ENCODE measurements at places on chromosomes 3 and 15.

- DNase-seq = no peak
Observed at GRCh38 chr3:69058180-69058946, 6.2 kb upstream of the TMF1 start.

DNA sequence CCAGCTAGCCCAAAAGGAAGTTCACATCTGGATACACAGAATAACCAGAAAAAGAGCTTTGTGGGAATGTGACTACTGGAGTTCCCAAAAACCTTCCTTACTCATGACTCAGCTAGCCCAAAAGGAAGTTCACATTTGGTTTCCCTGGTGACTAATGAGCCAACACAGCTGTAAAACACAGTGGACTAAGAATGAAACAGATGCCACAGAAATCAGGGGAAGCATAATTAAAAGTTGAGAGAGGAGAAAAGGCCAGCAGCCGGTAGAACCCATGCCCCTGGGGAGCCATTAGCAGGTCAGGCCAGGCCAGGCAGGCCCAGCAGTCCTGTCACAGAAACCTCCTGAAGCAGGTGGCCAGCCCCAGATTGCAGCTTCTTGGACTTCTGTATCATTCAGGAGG lies 130.3 kb downstream of the GHSR start:
- no peak for DNase-seq

- no peak for DNase-seq
Observed at GRCh38 chr3:119812491-119813058, 30.7 kb downstream of the NR1I2 start.

DNA sequence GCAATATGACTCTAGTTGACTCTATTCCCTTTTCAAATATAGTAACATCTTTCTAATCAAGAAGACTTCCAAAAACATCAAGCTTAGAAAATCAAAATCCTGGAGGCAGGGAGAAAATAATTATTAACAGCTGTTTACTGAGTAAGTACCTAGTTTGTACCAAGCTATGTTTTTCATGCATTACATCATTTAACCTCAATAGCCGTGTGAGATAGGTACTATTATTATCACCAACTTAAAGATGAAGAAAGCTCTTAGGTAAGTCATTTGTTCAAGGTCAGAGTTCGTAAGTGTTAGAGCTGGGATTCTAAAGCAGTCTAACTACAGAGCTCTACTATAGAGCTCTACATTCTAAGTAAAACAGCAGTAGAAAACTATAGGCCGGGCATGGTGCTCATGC lies 41.6 kb downstream of the GSK3B start:
- DNase-seq = no peak

DNA sequence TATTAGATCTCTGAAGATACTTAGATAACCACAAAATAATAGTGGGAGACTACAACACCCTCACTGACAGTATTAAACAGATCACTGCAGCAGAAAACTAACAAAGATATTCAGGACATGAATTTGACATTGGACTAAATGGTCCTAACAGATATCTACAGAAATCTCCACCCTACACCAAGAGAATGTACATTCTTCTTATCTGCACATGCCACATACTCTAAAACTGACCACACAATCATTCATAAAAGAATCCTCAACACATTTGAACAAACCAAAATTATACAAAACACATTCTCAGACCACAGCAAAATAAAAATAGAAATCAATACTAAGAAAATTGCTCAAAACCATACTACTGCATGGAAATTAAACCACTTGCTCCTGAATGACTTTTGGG lies 116.3 kb downstream of the DTWD1 start:
- DNase-seq = no peak

- DNase-seq = no peak
Observed at GRCh38 chr15:96314518-96314917, 16.0 kb upstream of the NR2F2 start.

DNA sequence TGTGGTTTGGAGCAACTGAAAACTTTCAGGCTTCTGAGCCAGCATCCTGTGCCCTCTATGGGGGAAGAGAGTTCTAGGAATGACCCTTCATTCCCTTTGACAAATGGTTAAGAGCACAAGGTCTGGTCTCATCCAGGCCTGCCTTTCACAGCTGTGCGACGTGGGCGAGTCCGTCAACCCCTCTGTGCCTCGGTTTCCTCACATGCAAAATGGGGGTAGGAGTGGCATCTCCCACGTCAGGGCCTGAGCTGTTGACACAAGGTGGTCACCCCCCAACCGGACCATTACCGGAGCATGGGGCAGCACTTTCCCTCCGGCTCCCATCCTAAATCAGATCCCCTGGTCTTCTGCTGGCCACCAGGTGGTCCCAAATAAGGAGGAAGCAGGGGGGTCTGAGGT lies 70.4 kb downstream of the ATP2B2 start:
- DNase-seq = no peak

- DNase-seq = no peak
Observed at GRCh38 chr3:62919784-62920465, 44.7 kb upstream of the CADPS start.

DNA sequence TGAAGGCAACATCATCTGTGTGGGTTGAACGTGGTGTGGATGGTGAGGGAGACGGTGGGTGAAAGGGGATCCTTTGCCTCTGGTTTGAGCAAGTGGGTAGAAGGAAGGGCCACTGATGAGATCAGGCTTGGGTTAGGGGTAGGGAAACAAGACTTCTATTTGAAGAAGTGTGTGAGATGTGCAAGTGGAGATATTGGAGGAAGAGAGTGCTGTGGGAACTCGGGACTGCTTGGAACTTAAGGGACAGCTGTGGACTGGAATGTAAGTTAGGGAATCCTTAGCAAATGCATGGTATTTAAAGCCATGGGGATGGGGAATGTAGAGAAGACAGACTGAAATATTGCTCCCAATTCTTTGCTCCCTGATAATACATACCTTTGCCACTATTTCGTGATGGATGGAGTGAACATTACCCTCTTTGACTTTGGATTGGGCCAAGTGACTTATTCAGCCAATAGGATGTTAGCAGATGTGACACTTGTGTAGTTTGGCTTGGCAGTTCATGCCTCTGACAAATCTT lies 30.2 kb upstream of the AMOTL2 start:
- no peak for DNase-seq

GRCh38 chr3:4935347-4935746 lies 43.9 kb upstream of the BHLHE40 start:
- DNase-seq = no peak

GRCh38 chr3:30610702-30611368 lies 4.4 kb downstream of the TGFBR2 start:
- no peak for DNase-seq

DNA sequence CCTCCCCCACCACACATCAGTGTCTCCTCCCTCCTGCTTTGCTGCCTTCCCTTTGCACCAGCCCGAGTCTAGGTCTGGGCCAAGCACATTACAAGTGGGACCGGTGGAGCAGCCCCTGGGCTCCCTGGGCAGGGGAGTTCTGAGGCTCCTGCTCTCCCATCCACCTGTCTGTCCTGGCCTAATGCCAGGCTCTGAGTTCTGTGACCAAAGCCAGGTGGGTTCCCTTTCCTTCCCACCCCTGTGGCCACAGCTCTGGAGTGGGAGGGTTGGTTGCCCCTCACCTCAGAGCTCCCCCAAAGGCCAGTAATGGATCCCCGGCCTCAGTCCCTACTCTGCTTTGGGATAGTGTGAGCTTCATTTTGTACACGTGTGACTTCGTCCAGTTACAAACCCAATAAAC lies 2.3 kb upstream of the ABCF3 start:
- DNase-seq = no peak

DNA sequence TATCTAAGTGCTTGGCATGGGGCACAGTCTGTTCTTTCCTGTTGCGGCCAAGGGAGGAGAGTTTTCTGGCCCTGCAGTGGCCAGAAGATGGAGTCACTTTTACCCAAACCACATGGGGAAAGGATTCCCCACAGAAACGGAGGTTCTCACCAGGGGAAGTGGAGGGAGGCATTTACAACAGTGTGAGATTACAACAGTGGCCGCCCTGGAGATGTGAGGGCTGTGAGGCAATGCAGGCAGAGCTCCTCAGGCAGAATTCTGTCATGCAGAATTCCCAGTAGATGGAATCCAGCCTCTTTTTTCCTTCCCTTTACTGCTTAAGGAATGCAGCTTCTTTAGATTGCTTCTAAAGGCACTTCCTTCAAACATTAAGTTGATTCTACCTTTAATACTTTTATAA lies 83.1 kb downstream of the CACNA1D start:
- DNase-seq = no peak

- DNase-seq = no peak
Observed at GRCh38 chr3:177795859-177796258, 598.6 kb upstream of the TBL1XR1 start.

GRCh38 chr3:41026394-41027177 lies 172.7 kb upstream of the CTNNB1 start:
- DNase-seq = peak; percentile 35

- DNase-seq = no peak
Observed at GRCh38 chr15:62727501-62727900, 315.0 kb upstream of the TPM1 start.

DNA sequence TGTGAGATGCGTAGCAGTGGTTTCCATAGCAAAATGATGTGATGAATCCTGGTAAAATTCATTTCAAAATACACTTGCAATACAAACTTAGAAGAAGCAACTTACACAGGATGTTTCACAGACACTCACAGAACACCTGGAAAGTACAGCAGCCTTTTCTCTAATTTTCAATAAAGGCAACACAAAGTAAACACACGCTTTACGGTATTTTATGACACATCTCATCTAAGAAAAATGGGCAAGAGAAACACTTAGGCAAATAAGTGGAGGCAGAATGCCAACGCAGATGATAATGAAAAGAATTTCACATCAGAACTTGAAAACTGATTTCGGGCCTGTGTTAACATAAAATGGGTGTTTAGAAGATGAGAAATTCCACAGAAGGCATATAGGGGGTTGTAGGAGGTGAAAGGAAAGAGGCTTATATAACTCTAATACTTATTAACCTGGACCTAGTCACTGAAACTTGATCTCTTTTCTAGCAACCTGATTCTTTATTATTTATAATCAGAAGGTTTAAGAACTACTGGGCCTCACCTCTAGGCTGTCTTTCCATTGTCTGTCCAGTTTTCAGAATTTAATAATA lies 25.6 kb upstream of the MAP3K13 start:
- DNase-seq = no peak

GRCh38 chr3:120432150-120432860 lies 18.5 kb downstream of the FSTL1 start:
- no peak for DNase-seq

GRCh38 chr15:35863655-35864054 lies 317.7 kb upstream of the DPH6 start:
- no peak for DNase-seq

GRCh38 chr3:138497851-138498250 lies 63.4 kb downstream of the ESYT3 start:
- DNase-seq = no peak

GRCh38 chr3:64061628-64062027 lies 38.3 kb upstream of the PSMD6 start:
- no peak for DNase-seq

- no peak for DNase-seq
Observed at GRCh38 chr3:53774414-53774813, 71.8 kb downstream of the CHDH start.

GRCh38 chr15:44633603-44634002 lies 29.9 kb downstream of the SPG11 start:
- no peak for DNase-seq

DNA sequence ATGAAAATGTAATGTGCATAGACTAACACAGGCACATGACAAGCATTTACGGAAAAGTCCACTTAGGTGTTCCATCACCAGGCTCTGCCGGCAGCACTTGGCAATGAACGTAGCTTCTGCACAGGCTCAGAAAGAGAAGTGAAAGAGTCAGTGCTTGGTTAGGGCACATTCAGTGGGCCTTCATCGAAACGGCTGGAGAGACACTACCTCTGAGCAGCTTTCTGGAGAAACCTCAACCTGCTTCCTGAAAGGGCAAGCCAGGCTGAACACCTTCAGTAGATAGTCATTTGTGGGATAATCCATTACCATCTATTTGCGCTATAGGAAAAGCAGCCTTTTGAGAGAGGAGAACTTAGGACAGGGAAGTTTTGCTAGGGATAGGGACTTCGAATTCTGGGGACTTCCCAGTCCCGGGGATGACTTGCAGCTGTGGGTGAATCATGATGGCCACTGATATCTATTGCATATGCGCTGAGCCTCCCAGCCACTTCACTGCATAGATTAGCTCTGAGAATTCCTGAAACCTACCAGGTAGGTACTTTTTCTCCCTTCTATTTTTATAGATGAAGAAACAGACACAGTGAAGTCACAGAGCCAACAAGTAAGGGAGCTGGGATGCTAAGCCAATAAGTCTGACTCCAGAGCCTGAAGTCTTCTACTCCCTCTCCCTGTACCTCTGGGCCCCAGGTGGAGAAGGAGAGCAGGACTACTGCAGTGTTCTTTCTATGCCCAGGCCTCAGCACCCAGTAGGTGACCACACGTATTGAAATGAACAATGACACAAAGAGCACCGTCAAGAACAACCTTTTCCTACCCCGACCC lies 4.2 kb upstream of the SH2D7 start:
- no peak for DNase-seq

GRCh38 chr15:79195802-79196201 lies 86.7 kb upstream of the ANKRD34C start:
- DNase-seq = no peak

- no peak for DNase-seq
Observed at GRCh38 chr3:30614373-30614772, 8.0 kb downstream of the TGFBR2 start.

DNA sequence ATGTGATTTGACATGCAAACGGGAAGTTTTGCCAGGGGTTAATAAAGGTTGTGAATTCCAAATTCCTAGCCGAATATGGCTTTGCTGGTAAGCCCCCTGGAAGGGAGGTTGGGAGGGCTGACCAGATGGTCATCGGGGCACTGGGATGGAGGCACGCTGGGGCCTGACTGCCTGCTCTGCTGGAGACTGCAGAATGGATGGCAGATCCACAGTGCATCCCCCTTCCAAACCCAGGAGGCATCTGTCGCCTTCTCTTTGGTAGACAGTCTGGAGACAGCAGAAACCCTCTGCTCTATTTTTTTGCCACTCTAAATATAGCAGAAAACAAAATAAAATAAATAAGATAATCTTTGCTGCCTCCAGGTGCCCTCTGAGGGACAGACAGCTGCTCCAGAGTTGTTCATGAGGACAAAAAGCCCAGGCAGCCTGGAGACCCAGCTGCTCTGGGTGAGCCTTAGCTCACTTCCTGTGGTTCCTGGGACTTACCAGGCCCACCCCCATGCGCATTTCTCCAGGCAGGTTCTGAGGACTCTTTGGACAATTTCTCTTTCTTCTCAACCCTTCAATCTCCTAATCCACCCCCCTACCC lies 6.1 kb upstream of the SPTBN5 start:
- DNase-seq = no peak

DNA sequence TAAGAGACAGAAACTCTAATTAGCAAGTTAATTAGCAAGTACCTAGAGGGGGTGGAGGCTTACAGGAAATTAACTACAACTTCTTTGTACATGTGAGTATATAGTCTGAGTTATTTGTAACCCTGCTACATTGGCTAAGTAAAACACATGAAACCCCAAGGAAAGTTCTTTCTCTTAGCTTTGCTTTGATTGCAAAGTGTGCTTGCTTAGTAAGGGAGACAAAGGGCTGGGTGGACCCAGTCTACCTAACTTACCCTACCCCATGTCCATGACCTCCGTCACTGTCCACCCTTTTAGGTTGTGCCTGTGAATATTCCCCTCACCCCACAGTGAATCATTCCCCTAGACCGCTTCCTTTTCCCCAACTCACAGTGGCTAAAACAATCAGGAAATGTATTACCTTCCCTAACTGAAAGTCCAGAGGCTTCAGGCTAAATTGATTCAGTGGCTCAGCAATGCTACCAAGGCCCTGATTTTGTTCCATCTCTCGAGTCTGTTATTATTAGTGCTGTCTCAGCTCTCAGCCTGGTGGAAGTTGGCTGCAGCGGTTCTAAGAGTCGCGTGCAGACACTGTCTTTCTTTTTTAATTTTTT lies 31.1 kb upstream of the RYR3 start:
- DNase-seq = no peak

Measured in omental fat pad (tissue), 4 donors.